CD4-positive, alpha-beta T cell treated with Interleukin-10 for 1 hour (primary cell): ENCODE measurements at places on chromosomes 2 and 18.

GRCh38 chr2:237883951-237884446 lies 24.6 kb downstream of the RAMP1 start:
- DNase-seq = no peak

- peak; percentile 14 for DNase-seq
Observed at GRCh38 chr2:88903749-88904353, 212.4 kb downstream of the RPIA start.

DNA sequence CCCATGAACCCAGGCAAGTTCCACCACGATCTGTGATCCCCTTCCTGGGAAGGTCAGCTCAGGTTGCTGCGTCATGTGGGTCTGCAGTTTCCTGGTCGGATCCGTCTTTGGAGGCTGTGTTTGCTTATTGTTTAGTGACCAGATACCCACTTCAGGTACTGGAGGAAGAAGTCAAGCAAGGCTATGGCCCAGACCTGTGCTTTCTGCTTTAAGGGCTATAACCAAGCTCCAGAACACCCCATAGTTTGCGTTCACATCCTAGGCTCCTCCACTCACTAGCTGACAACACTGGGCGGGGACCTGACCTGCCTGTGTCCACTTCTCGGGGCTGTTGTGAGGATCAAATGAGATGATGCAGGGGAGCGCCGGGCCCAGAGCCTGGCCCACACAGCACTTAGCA lies 44.0 kb downstream of the MAL start:
- no peak for DNase-seq

DNA sequence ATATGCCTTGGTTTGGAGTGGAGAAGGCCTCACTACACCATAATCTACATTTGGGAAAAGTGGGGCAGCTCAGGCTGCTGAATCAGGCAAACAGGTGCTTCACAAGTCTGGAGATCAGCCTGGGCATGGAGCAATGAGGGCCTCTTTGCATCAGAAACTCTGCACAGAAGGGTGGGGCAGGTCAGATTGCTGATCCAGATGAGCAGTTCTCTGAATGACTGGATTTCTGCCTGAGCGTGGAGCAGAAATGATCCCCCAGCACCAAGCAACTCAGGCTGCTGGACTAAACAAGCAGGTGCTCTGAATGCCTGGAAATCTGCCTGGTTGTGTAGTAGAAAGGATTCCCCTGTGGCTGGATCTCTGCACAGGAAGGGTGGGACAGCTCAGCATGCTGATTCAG lies 605.3 kb upstream of the ZNF804A start:
- DNase-seq = no peak

- peak; percentile 41 for DNase-seq
Observed at GRCh38 chr2:203534621-203535077, 452 bp downstream of the RAPH1 start.

GRCh38 chr2:219290381-219291171 lies 11.4 kb downstream of the DNAJB2 start:
- DNase-seq = no peak

DNA sequence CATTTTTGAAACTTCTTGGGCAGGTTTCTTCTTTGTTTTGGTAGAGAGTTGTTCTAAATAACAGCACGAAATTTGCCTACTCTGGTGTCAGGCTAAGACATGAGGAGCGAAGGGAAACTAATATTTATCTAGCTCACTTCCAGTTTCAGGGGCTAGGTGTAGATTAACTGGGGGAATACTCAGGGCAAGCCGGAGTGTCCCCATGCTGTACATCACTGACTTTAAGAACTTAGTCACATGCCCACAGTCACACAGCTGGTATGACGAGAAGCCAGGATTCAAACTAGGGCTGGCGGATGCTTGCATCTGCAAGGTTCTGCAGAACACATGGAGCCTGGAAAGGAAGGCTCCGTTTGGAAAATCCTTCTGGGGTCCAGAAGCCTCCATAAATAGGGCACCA lies 133.3 kb downstream of the ALPK2 start:
- no peak for DNase-seq

GRCh38 chr18:23498877-23499276 lies 4.4 kb upstream of the RMC1 start:
- peak; percentile 83 for DNase-seq

DNA sequence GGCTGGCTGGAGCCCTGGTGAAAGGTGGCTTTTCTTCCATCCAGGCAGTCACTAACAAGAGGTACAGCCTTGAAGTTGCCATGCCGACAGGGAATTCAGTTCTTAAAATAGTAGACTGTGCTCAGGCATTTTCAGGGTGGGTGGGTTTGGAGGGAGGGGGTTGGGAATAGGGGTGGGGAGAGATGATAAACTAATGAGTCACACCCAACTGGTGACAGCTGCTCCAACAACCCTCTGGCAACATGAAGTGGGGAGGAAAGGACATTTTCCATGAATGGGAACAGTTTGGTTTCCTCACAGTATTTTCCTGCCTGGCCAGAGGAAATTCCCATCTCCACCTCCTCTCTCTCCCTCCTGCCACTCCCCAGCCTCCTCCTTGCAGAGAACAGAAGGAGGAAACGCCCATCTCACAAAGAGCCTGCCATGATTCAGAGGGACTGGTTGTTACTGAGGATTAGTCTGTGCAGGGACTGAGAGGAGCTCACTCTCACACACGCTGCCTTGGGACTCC lies 113.0 kb upstream of the SLC1A4 start:
- no peak for DNase-seq

DNA sequence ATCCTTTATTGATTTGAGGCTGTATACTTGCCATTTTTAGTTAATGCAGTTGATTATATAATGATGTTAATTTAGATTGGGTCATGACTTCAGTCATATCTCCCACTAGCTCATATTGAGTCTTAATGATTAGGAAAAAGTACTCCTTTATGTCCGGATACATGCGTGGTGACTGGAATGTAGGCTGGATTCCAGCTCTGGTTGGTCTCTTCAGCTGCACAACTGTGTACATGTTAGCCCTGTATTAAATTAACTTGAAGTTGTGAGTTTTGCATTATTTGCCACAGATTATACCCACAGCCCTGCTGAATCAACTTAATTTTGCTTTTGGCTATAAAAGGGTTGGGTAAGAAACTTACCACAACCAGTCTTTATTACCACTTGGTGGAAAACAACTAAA lies 22.5 kb downstream of the MOB4 start:
- DNase-seq = no peak

GRCh38 chr2:167946441-167946841 lies 301.0 kb downstream of the STK39 start:
- no peak for DNase-seq

DNA sequence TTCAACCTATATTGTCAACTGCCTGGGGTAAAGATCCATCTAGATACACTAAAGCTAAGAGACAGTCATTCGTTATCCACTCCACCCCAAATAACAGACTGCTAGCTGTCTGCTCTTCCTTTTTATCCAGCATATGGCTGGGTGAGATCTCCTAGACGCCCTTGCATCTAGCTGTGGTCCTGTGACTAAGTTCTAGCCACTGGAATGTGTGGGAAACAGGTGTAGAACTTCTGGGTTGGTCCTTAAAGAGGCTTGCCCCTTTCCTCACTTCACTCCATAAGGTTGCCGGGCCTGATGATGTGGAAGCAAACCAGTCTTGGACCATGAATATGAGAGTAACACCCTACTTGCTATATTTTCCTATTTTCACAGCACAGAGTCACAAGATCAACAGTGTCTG lies 3.2 kb downstream of the COA5 start:
- no peak for DNase-seq

DNA sequence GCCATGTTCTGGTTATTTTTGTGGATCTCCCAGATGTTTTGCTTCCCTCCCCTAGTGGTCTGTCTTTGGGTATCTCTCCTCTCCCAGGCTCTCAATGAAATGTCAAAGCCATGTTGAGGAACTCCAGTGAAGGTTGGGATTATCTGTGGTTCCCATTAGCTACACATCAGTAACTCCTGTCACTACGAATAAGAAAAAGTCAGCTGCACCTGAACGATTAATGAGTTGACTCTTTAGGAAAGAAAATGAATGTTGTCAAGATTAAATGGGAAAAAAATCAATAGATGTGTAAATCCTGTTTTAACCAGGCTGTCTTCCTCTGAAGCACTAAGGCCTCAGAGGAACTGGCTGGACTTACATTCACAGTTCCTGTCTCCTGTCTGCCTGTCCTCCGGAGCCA lies 94.0 kb upstream of the DAPL1 start:
- DNase-seq = no peak

DNA sequence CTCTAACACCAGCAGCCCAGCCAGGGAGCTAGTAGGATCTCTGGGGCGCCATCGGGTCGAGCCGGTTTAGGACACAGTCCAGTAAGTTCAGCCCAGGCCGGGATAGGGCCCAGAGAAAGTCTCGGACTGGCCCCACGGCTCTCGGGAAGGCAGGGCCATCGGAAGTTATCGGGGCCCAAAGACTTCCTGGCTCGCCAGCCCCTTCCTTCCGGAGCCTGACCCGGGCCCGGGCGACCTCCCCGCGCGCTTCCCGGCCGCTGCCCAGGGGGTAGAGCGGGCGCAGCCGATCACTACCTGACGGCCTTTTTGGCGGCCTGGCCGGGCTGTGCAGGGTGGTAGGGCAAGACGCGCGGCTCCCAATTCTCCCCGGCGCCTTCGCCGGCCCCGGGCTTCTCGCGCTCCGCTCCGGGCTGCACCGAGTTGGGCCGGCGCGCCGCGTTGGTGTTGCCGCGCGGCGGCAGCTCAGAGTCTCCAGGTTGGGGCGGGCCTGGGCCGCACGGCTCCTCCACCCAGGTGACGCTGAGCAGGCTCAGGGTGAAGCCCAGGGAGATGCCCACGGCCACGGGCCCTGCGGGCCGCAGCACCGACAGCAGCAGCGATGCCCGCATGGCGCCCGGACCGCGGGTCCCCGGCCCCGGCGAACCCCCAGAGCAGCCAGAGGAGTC lies 546 bp downstream of the CHPF start:
- DNase-seq = peak; percentile 14

- no peak for DNase-seq
Observed at GRCh38 chr2:10453905-10454298, 5.8 kb upstream of the ODC1 start.

GRCh38 chr2:52144590-52144989 lies 1112.7 kb upstream of the NRXN1 start:
- DNase-seq = no peak

GRCh38 chr18:55968550-55968949 lies 380.6 kb upstream of the TCF4 start:
- no peak for DNase-seq

DNA sequence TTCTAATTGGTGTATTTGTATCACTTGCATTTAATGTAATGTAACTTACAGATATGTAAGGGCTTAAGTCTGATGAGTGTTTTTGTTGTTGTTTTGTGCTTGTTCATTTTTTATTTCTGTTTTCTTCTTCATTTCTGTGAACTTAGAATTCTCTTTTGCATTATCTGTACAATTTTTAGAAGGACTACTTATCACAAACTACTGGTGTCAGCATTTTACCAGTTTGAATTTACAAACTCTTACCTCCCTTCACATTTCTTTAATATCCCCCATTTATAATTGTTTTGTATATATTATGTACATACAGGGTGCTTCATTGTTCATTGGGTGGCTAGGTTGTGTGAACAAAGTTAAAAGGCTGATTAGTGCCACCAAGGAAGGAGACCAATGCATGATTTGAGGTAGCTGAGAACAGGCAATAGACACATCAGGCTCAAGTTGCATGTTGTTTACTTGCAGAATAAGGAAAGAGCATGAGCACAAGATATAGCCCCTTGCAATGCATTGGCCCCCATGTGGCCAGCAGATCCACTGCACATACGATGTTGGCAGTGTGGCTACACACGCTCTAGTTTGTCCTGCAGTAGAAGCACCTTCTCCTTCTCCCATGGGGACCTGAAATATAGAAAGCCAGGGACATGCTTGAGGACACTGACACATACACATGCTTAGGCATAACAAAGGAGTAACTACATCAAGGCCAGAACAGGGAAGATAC lies 198.2 kb downstream of the CD8B2 start:
- DNase-seq = no peak

- DNase-seq = no peak
Observed at GRCh38 chr2:7849531-7849930, 832.3 kb upstream of the ID2 start.

- no peak for DNase-seq
Observed at GRCh38 chr18:28248653-28249052, 71.7 kb upstream of the CDH2 start.

- no peak for DNase-seq
Observed at GRCh38 chr2:216774620-216775019, 79.3 kb upstream of the IGFBP5 start.

GRCh38 chr2:43218155-43218701 lies 8.2 kb downstream of the ZFP36L2 start:
- no peak for DNase-seq
